A549 treated with CpdA at 1 μM for 4 hours (cell line): ENCODE measurements at places on chromosomes 4 and X. TPM values are rescaled to one million over a fixed set of nuclear protein-coding genes. Genes with fewer than 3 reads are reported as not detected.

JADE1 gene
- total RNA-seq: 13.5 to 18.4 TPM (median 15.8 TPM) in 5 replicates

CT45A3 gene
- 0.24 to 0.32 TPM in 2 of 5 replicates, not detected in the others for total RNA-seq

ETDB gene
- not detected in 5 replicates for total RNA-seq

SYP gene
- total RNA-seq: 2.4 to 3.6 TPM (median 3.1 TPM) in 5 replicates

GDPD2 gene
- total RNA-seq: 0.07 to 0.13 TPM (median 0.07 TPM) in 3 of 5 replicates, not detected in the others

FAM184B gene
- total RNA-seq: 0.02 to 0.06 TPM (median 0.03 TPM) in 4 of 5 replicates, not detected in the other

GRID2 gene
- total RNA-seq: not detected in 5 replicates

UGT8 gene
- total RNA-seq: 0.07 to 0.15 TPM (median 0.13 TPM) in 5 replicates

MAGEB6B gene
- total RNA-seq: not detected in 5 replicates

TMPRSS11B gene
- total RNA-seq: not detected in 5 replicates

DMRTC1B gene
- total RNA-seq: 0.03 to 0.09 TPM in 2 of 5 replicates, not detected in the others

ENPEP gene
- total RNA-seq: 0.09 to 0.21 TPM (median 0.12 TPM) in 5 replicates

KCND1 gene
- total RNA-seq: 0.86 to 2.0 TPM (median 1.2 TPM) in 5 replicates

IL2RG gene
- 0.08 to 0.31 TPM (median 0.13 TPM) in 4 of 5 replicates, not detected in the other for total RNA-seq

TKTL2 gene
- not detected in 5 replicates for total RNA-seq

RAB40AL gene
- total RNA-seq: 0.09 to 0.26 TPM in 2 of 5 replicates, not detected in the others

NXF2 gene
- not detected in 5 replicates for total RNA-seq

GPAT3 gene
- 44.0 to 49.0 TPM (median 47.2 TPM) in 5 replicates for total RNA-seq

SSX2 gene
- total RNA-seq: not detected in 5 replicates

ATXN3L gene
- total RNA-seq: not detected in 5 replicates

SPARCL1 gene
- not detected in 5 replicates for total RNA-seq

ATOH1 gene
- not detected in 5 replicates for total RNA-seq

GPRASP1 gene
- total RNA-seq: 0.29 to 0.47 TPM (median 0.37 TPM) in 5 replicates

ARHGEF6 gene
- 0.09 to 0.16 TPM (median 0.14 TPM) in 5 replicates for total RNA-seq

PARM1 gene
- 0.48 to 0.77 TPM (median 0.64 TPM) in 5 replicates for total RNA-seq

MSX1 gene
- total RNA-seq: 8.0 to 12.9 TPM (median 11.8 TPM) in 5 replicates

CENPE gene
- total RNA-seq: 5.8 to 10.4 TPM (median 7.5 TPM) in 5 replicates

DGKQ gene
- 5.2 to 9.2 TPM (median 6.7 TPM) in 5 replicates for total RNA-seq

SORBS2 gene
- 0.14 to 0.32 TPM (median 0.29 TPM) in 4 of 5 replicates, not detected in the other for total RNA-seq

SPANXD gene
- total RNA-seq: not detected in 5 replicates

TEC gene
- total RNA-seq: 1.1 to 1.8 TPM (median 1.7 TPM) in 5 replicates
